ENCODE measurements at places on chromosomes 7 and 10. TPM values are rescaled to one million over a fixed set of nuclear protein-coding genes. Genes with fewer than 3 reads are reported as not detected.

DNA sequence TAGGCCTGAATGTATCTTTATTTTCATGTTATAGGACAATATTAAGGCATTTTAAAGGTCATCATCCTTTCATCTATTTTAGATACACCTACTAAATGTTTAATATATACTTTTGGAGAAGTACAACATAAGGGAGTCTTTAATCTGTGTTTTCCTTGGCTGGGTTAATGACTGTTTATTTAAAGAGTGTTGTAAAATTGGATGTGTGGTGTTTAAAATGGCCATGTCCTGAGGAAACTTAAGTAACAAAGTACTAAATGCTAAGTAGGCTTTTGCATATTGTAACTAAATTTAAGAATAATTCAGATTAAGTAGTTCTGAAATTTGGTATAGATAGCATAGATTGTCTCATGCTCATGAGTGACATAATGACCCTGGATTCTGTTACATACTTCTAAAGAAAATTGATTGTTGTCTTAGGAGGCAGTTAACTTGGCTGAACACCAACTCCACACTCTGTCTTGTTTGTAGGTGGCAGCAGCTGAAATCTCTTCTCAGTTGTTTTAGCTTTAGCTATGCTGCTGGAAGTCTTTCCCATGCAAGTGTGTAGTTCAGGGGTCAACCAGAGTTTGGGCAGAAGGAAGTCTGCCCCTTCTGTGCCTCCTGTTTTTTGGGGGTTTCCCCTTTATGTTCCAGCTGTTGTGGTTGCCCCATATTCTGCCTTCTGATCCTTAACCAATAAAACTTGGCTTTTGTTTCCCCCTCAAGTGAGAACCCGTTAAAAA is 29.2 kb downstream of the DLD start:
- no peaks in the 10 kb centered on the region for H3K4me1 ChIP-seq
- DNase-seq: no peak
- no peaks in the 10 kb centered on the region for H3K27me3 ChIP-seq
- H3K27ac ChIP-seq: no peak overlapping the region
- no peak overlapping the region for H3K4me3 ChIP-seq

DNA sequence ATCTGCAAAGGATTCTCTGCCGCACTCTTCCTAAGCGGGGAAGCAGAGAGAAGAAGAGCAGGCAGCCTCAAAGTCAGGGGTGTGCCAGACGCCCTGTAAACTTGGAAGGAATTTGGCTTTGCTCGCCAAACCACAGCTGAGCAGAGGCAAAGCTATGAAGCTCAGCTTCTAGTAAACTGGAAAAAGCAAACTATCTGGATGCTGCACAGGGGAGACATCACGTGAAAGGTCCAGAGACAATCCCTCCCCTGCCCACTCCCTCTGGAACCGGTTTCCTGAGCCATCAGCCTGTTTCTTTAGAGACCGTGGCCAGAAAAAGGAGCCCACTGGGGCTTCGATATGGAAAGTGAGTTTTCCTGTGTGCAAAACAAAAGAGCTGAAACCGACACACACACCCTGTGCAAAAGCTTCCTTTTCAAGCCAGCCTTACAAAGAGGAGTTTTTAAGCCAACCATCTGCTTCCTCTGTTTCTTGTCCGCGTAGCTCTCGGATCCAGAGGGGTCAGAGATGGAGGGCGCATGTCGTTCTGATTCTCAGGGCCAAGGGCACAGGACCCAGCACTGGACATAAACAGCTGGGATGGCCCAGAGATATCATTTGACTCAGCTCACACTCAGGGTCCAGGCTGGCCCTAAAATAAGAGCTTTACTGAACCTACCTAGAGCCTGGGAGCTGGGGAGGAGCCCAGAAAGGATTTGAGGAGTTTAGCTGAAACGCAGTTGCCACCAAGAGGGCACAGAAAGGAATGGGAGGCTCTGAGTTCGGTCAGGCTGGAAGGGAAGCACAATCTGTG is 58.2 kb upstream of the DNAAF5 start:
- peaks cover 15% of the 10 kb centered on the region for H3K4me1 ChIP-seq
- H3K36me3 ChIP-seq: no peaks in the 10 kb centered on the region
- no peak overlapping the region for H3K4me3 ChIP-seq
- no peak overlapping the region for H3K27ac ChIP-seq
- no peaks in the 10 kb centered on the region for H3K27me3 ChIP-seq
- peak; percentile 85 for DNase-seq

- DNase-seq: no peak
- H3K27ac ChIP-seq: no peak overlapping the region
- no peaks in the 10 kb centered on the region for H3K36me3 ChIP-seq
- H3K27me3 ChIP-seq: no peaks in the 10 kb centered on the region
Observed at GRCh38 chr7:22765609-22766008, 38.6 kb downstream of the IL6 start.

ATE1 gene
- total RNA-seq: 22.6 TPM

TMEM140 gene
- 0.27 TPM for total RNA-seq

GSDME gene
- 25.0 TPM for total RNA-seq
